Thoracic aorta endothelial cell (primary cell): ENCODE measurements at places on chromosomes 1 and 21. TPM values are rescaled to one million over a fixed set of nuclear protein-coding genes. Genes with fewer than 3 reads are reported as not detected.

Gene LIN28A
- total RNA-seq, result not detected in 2 replicates

Gene DFFB
- total RNA-seq, result 8.1 and 12.3 TPM in 2 replicates

Gene PEAR1
- total RNA-seq, result 45.9 and 50.5 TPM in 2 replicates

Gene REN
- 0.07 TPM in 1 of 2 replicates, not detected in the other for total RNA-seq

Gene OLFML3
- total RNA-seq, result 0.36 and 0.53 TPM in 2 replicates

Gene RSPO1
- total RNA-seq, result not detected in 2 replicates

Gene DPYD
- total RNA-seq, result 75.4 and 76.7 TPM in 2 replicates

Gene RPL5
- 1,489 and 1,517 TPM in 2 replicates for total RNA-seq

Gene SLC6A17
- 0.13 and 0.22 TPM in 2 replicates for total RNA-seq

Gene COA6
- 29.9 and 35.1 TPM in 2 replicates for total RNA-seq

Gene TGFB2
- total RNA-seq, result 2.2 and 2.8 TPM in 2 replicates

Gene TTC34
- 0.13 and 0.14 TPM in 2 replicates for total RNA-seq

Gene BSND
- total RNA-seq, result not detected in 2 replicates

Gene DDX59
- 12.6 and 13.9 TPM in 2 replicates for total RNA-seq

Gene NKAIN1
- 0.07 TPM in 1 of 2 replicates, not detected in the other for total RNA-seq

Gene CLDN19
- not detected in 2 replicates for total RNA-seq

Gene CPT2
- total RNA-seq, result 12.6 and 14.9 TPM in 2 replicates

Gene KCNQ4
- 0.07 and 0.13 TPM in 2 replicates for total RNA-seq

Gene HTR6
- 0.07 TPM in 1 of 2 replicates, not detected in the other for total RNA-seq

Gene RGS21
- not detected in 2 replicates for total RNA-seq

Gene TLCD4
- 0.13 and 0.14 TPM in 2 replicates for total RNA-seq

Gene LCE1A
- total RNA-seq, result not detected in 2 replicates

Gene RNF115
- 25.4 and 29.8 TPM in 2 replicates for total RNA-seq

Gene OR2G6
- total RNA-seq, result not detected in 2 replicates

Gene IL10RB
- total RNA-seq, result 32.2 and 38.1 TPM in 2 replicates

Gene RAP1GAP
- under 0.01 and 0.07 TPM in 2 replicates for total RNA-seq

Gene SPATA6
- 2.7 and 6.2 TPM in 2 replicates for total RNA-seq

Gene COL24A1
- 0.07 and 0.27 TPM in 2 replicates for total RNA-seq

Gene PTAFR
- total RNA-seq, result under 0.01 and 0.14 TPM in 2 replicates

Gene ZMYND12
- 0.53 and 0.79 TPM in 2 replicates for total RNA-seq

Gene SLC6A9
- 0.86 and 0.93 TPM in 2 replicates for total RNA-seq

Gene RIPK4
- not detected in 2 replicates for total RNA-seq

Gene GSTM2
- total RNA-seq, result 4.2 and 4.7 TPM in 2 replicates

Gene DEPDC1
- total RNA-seq, result 45.5 and 78.5 TPM in 2 replicates

Gene WNT4
- total RNA-seq, result 0.27 and 0.29 TPM in 2 replicates

Gene TBX19
- 0.80 and 1.0 TPM in 2 replicates for total RNA-seq

Gene RGS7
- total RNA-seq, result 0.53 and 2.2 TPM in 2 replicates

Gene KCNJ6
- total RNA-seq, result not detected in 2 replicates
